ENCODE measurements at places on chromosomes 4 and X.
A peak's percentile ranks its signal among the peaks of the same experiment; 100 is the strongest.

DNA sequence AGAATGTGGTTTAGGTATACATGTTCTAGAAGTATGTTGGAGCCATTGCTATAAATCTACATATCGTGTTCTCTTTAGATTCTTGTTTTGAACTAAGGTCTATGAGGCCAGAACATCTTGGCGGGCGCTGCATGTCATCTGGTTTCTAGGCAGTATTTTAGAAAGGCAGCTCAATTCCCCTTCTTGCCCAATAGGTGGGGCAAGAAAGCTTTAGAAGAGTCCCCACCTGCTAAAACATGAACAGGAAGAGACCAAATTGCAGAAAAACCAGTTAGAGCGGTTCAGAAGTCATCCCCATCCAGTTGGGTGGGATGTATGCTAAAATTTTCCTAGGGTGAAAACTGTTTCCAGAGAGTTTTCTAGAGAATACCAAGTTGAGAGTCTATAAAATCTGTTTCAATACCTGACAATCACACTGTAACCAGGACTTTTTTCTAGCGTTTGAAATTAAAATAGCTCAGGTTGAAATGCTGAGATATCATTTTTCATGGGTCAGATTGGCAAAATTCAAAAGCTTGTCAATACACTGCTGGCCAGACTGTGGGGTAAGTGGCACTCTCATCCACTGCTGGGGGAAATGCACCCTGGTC lies 17.5 kb upstream of the SH3KBP1 start:
- DNase-seq, result no peak

- DNase-seq, result no peak
These were observed 2.2 kb downstream of the UGT2A1 start for GRCh38 chr4:69650872-69651271.

DNA sequence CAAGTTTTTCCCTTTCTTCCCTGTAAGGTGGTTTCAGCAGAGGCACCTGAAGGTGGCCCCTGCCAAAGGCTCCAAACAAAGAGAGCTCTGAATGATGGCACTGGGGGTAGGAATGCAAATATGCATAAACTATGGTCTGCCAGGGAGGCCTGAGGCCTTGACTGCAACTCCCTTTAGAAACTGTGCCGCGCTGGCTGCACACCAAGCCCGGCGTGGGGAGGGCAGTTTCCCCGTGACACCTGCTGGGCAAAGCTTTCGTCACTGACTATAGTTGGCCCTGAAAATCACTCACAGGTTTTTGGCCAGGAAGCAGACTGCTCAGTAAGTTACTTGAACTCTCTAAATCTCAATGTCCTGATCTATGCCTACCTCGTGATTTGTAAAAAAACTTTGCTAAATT lies 97.8 kb upstream of the ATOH1 start:
- no peak for DNase-seq

- no peak for DNase-seq
These were observed 84.0 kb upstream of the BMP2K start for GRCh38 chr4:78691971-78692821.

DNA sequence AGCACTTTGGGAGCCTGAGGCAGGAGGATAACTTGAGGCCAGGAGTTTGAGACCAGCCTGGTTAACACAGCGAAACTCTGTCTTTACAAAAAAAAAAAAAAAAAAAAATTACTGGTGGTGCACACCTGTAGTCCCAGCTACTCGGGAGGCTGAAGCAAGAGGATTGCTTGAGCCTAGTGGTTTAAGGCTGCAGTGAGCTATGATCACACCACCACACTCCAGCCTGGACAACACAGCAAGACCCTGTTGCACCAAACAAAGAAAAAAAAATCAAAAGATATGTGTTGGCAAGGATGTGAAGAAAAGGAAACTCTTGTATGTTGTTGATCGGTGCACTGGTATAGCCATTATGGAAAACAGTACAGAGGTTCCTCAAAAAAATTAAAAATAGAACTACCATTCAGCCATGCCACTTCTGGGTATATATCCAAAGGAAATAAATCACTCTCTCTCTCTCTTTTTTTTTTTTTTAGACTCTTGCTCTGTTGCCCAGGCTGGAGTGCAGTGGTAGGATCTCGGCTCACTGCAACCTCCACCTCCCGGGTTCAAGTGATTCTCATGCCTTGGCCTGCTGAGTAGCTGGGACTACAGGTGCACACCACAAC lies 15.2 kb downstream of the SH3D19 start:
- no peak for DNase-seq

DNA sequence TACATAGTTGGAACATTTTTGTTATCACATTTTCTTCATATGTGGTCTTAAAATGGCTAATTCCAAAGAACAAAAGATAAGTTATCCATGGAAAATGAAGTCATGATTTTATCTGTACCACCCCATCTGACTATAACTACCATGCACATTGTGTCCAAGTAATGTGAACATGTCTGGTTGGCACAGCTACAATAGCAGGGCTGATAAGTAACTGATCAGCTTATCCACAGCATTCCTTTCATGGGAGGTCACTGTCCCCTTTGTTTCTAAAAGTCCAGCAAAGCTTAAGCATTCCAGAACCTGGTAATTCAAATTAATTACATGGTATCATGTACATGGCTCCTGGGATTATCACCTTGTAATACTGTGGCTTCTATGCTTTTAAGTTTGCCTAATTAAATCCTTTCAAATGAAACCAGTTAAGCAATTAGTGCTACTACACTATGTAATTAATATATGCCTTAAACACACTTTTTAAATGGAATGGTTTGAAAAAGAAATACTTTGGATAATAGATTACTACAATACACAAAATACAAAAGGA lies 21.1 kb upstream of the SORBS2 start:
- no peak for DNase-seq

DNA sequence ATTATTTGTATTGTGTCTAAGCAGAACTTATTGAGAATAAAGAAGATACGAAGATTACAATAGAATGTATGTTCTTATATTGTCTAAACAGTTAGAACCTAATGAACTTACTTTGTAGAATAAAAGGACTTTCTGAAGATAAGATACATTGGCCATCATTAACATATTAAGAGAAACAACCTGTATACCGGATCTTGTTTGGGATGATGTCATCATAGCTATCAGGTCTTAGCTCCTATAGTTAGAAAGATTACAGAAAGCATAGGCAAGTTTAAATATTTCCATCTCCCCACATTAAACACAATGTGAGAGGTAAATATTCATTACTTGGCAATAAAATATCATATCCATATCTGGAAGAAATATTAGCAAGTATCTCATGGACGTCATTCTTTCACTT lies 282.3 kb downstream of the PACRGL start:
- no peak for DNase-seq

GRCh38 chr4:8726344-8726851 lies 133.8 kb downstream of the CPZ start:
- no peak for DNase-seq

DNA sequence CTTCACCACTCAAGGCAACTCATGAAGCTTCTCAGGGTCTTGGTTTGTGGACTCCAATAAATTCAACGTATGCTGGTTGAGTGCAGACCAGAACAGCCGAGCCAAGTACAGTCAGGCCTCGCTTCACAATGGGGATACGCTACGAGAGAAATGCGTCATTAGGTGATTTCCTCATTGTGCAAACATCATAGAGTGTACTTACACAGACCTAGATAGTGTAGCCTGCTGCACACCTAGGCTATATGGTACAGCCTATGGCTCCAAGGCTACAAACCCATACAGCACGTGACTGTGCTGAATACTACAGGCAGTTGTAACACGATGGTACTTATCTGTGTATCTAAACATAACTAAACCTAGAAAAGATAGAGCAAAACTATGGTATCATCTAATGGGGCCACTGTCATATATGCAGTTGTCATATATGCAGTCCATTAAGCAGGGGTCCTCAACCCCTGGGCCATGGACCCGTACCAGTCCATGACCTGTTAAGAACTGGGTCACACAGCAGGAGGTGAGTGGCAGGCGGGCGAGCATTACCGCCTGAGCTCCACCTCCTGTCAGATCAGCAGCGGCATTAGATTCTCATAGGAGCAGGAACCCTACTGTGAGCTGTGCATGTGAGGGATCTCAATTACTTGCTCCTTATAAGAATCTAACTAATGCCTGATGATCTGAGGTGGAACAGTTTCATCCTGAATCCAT lies 31.5 kb downstream of the RTL5 start:
- DNase-seq, result no peak

DNA sequence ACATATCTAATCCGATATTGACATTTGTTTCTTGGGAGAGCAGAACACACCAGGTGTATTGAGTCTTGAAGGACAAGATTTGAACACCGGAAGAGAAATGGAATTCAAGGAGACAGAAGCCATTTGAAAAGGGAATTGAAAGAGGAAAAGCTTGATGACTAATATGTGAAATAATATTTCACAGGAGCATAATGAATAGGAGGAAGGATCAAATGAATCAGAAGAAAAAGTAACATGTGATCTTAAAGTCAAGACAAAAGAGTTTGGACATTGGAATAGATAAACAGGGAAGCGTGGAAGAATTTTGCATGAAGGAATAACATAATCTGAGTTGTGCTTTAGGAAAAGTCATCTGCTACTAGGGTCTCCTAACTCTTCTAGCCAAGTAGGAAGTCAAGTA lies 145.5 kb upstream of the PDHA2 start:
- DNase-seq, result no peak

DNA sequence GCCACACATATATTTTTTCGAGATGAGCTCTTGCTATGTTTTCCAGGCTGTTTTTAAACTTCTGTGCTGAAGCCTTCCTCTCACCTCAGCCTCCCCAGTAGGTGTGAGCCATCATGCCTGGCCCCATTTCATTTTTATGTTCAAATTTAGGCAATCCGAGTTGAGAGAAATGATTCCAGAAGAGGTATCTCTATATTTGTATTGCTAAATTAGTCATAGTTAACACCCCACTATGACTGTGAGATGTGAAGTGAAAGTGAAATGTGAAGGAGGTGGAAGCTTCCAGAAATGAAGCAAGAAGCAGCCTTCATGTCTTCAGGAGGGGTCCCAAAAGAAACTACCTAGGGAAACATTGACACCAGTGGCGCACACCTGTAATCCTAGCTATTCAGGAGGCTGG lies 17.7 kb downstream of the APELA start:
- DNase-seq, result no peak

- peak; percentile 93 for DNase-seq
These were observed at the start of gene CD99 for GRCh38 chrX:2690856-2691542. TSS of gene CD99 (plus strand) at chrX:2691295. CDS start at chrX:2691361, 66 bp downstream.

GRCh38 chrX:101659601-101660063 lies at the start of gene ARMCX2:
TSS of gene ARMCX2 (minus strand) at chrX:101659850. CDS start at chrX:101657588, 2,262 bp downstream.
- no peak for DNase-seq

- DNase-seq, result no peak
These were observed 49.4 kb downstream of the ANXA3 start for GRCh38 chr4:78601013-78601412.

DNA sequence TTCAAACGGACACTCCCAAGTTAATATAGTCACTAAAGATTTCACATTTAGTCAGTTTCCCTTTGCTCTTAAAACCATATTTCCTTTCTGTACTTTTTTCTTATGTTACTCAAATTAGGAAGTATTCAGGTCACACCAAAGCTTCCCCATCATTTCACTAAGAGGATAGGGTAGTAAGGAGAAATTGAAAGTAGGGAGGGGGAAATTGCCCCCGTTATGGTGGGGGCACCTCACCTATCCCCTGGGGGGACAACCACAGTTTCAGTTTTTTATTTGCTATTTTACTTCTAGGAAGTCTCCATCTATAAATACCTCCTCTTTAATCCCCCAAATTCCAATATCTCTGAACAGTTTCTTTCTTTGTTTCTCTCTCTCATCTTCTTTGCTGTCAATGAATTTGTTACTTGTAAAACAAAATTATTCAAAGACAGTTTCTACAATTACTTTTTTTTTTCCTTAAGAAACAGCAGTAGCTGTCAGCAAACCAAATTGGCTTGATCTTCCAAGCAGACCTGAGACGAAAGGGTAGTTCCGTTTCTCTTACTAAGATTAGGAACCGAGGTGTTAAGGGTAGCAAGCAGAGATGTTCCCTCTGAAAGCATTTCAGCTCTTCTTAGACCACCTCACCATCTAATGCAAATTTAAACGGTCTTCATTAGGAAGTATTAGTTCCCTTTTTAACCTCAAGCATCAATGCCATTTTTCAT lies 160.2 kb upstream of the KLF3 start:
- DNase-seq, result no peak

GRCh38 chr4:120821977-120822376 lies 100.5 kb downstream of the PRDM5 start:
- DNase-seq, result no peak

DNA sequence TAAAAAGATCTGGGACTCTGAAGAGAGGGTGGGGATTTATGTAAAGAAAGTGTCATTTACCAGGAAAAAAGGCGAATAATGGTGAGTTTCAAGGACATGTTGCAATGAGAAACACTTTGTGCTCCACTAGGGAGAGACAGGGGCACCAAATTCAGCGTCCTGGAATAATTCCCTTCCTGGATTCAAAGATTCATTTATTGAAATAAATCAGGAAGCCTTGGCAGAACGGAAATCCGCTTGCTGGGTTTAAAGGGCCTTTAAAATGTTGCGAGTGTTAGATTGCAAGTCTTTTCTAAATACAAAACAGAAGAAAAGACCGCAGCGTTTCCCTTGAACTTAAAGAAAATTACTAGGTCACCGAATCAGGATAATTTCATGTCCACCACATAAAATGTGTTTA lies 3.8 kb upstream of the ZIC3 start:
- no peak for DNase-seq

DNA sequence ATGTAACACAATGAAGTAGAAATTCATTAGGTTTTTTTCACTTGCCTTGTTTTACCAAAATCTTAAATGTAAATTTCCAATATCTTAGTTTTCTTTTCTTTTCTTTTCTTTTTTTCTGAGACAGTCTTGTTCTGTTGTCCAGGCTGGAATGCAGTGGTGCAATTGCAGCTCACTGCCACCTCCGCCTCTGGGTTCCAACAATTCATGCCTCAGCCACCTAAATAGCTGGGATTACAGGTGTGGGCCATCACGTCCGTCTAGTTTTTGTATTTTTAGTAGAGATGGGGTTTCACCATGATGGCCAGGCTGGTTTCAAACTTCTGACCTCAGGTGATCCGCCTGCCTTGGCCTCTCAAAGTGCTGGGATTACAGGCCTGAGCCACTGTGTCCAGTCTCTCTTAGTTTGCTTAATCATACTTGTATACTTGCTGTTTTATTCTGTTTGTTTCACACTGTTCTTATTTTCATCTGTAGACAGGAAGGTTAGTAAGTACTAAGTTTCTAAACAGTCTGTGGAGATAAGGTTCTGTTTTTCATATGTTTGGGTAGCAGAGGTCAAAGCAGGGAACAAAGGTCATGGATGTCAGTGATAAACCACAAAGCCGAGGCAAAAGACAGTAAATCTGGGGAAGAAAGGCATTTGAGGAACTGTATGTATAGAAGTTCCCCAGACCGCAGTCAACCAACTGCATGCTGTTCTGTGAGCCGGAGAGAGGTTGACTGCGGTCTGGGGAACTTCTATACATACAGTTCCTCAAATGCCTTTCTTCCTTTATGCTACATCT lies 129.1 kb downstream of the CBR4 start:
- no peak for DNase-seq

DNA sequence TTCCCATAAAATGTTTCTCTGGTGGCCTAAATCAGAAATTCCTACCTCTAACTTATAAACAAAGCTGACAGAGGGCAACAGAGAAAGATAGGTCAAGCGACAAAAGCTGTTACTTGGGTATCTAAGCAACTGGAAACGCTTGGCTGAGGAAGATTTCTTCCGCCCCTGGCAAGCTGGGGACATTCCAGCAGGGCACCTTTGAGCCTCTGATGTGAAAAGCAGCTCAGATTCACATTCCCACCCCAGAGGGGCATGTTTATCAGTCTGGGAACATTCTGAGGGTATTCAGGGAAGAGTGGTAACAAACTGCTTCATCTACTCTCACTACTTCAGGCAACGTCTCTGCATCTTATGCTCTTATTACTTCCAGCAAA lies 3.5 kb upstream of the CDS1 start:
- no peak for DNase-seq
